ENCODE measurements at places on chromosomes 1 and 21.

DNA sequence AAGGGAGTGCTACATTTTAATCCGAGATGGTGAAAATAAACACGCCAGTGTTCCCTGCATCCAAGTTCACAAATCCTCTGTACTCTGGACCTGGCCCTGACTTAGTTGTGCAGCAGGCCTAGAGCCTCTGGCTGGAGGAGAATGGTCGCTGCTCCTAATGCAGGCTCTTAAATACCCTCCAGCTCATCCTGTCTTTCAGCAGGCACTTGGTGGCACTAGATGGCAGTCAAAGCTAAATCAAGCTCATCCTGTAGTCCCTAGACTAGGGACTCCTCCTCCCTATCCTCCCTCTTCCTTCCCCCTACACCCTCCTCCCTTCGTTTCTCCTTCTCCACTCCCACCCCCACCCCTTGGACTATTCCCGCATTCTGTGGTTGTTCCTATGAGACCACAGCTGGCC is 41.6 kb upstream of the MTR start:
- peaks cover 5% of the 10 kb centered on the region for H3K27me3 ChIP-seq
- H3K4me3 ChIP-seq, result no peak overlapping the region
- H3K27ac ChIP-seq, result no peak overlapping the region
- no peak for DNase-seq
- H3K36me3 ChIP-seq, result no peaks in the 10 kb centered on the region
- no peaks in the 10 kb centered on the region for H3K4me1 ChIP-seq

- H3K36me3 ChIP-seq, result no peaks in the 10 kb centered on the region
- H3K4me3 ChIP-seq, result no peak overlapping the region
- no peak overlapping the region for H3K27ac ChIP-seq
These were observed 176.0 kb downstream of the C1orf21 start for GRCh38 chr1:184562806-184563205.

- no peaks in the 10 kb centered on the region for H3K27me3 ChIP-seq
- no peaks in the 10 kb centered on the region for H3K36me3 ChIP-seq
- H3K4me3 ChIP-seq, result no peak overlapping the region
- no peak overlapping the region for H3K27ac ChIP-seq
These were observed 261.7 kb downstream of the PCP4 start for GRCh38 chr21:40128891-40129290.

GRCh38 chr1:94998114-94998513 is 71.2 kb upstream of the CNN3 start:
- DNase-seq, result no peak
- H3K36me3 ChIP-seq, result no peaks in the 10 kb centered on the region
- H3K27ac ChIP-seq, result no peak overlapping the region
- peaks cover 4% of the 10 kb centered on the region for H3K4me1 ChIP-seq

DNA sequence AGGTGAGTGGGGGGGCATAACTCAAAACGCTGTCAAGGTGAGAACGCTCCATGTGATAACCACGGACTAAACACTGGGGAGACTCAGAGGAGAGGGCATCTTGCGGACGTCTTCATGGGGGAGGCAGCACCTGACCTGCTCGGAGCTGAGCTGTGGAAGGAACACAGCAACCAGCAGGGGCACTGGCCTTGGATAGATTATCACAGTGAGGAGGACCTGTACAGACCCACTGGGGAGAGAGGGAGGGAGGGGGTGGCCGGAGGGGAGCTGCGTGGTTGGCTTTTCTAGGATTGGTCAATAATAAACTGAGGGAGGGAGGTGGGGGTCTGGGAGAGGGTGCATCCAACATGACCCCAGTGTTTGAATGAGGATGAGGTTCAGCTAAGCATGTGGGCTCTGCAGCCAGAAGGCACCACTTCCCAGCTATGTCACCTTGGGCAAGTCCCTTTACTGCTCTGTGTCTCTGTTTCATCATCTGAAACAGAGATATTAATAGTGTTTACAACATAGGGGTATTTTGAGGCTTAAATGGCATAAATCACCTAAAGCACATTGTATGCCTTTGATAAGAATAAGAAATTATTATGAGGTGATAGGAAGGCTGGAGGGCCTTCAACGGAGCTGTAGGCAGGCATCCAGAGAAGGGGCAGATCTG is 123.3 kb downstream of the GRIK3 start:
- no peaks in the 10 kb centered on the region for H3K36me3 ChIP-seq
- H3K27me3 ChIP-seq, result peaks cover 14% of the 10 kb centered on the region
- no peaks in the 10 kb centered on the region for H3K4me1 ChIP-seq
- no peak overlapping the region for H3K27ac ChIP-seq

Measured in activated naive CD8-positive, alpha-beta T cell treated with anti-CD3 and anti-CD28 coated beads, Interleukin-2, amount 50 U/mL, for 24 hours (primary cell).